ENCODE measurements at places on chromosomes 7 and 10.

- no peak for DNase-seq
Measured at GRCh38 chr10:109976681-109977080, 31.1 kb upstream of the ADD3 start.

GRCh38 chr10:17657103-17657500 lies 13.2 kb downstream of the STAM start:
- no peak for DNase-seq

DNA sequence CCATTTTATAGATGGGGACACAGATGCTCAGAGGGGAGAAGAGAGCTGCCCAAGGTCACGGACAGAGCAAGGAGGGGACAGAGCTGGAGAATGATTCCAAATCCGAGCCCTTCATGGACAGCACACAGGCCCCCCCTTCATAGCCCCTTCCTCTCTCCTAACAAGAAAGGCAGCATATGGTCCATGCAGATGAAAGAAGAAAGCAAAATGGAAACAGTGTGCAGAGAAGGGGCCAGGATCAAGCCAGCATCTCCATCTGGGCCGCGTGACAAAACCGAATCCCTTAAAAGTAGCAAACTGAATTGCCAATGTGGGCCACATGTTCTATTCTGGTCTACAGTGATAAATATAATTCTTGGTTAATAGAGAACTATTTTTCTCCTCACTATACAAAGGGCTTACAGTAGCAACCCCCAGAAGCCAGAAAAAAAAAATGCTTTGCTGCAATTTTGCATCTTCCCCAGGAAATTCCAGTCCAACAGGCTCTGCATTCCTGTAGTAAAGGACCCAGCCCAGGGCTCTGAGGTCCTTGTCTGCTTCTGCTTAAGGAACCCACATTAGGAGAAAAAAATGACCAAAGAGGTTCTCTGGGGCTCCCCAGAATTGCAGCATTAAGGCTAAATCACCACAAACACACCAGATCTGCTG lies 7.8 kb downstream of the CPXM2 start:
- no peak for DNase-seq

GRCh38 chr7:155213955-155214740 lies 83.5 kb upstream of the INSIG1 start:
- no peak for DNase-seq

All from bone marrow (tissue), 2 donors.